ENCODE measurements at places on chromosomes 2 and 18.

DNA sequence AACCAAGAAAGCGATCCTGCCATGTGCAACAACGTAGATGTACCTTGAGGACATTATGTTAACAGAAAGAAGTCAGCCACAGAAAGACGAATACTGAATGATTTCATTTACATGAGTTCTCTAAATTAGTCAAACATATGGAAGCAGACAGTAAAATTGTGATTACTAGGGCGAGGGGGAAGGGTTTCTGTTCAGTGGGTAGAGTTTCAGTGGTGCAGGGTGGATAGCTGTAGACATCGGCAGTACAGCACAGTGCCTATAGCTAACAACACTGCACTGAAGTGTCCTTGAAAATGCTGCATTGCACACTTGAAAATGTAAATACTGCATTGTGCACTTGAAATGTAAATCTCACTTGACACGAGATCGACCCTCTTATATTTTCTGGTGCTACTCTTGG lies 275.3 kb downstream of the GALR1 start:
- no peak for DNase-seq

DNA sequence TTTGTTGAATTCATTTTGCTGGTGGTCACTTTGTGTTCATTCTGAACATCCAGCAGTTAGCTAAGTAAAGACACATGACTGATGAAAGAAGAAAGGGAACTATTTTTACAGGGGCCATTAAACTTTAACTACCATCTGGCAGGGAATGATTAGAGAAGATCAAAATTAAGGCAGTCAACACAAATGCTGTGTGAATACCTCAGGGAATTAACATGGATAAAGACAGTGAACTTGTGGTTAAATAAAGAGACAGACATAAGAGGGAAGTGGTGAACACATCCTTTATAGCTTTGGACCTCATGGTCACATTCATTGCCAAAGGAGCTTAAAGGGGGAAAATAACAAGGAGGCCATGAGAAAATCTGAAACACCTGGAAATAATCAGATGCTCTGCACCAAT lies 52.6 kb upstream of the ATP5MC3 start:
- peak; percentile 37 for DNase-seq

- DNase-seq, result no peak
Observed at GRCh38 chr2:74205596-74205995, 7.2 kb downstream of the MTHFD2 start.

GRCh38 chr2:151459358-151459757 lies 49.7 kb downstream of the RIF1 start:
- DNase-seq, result peak; percentile 22

DNA sequence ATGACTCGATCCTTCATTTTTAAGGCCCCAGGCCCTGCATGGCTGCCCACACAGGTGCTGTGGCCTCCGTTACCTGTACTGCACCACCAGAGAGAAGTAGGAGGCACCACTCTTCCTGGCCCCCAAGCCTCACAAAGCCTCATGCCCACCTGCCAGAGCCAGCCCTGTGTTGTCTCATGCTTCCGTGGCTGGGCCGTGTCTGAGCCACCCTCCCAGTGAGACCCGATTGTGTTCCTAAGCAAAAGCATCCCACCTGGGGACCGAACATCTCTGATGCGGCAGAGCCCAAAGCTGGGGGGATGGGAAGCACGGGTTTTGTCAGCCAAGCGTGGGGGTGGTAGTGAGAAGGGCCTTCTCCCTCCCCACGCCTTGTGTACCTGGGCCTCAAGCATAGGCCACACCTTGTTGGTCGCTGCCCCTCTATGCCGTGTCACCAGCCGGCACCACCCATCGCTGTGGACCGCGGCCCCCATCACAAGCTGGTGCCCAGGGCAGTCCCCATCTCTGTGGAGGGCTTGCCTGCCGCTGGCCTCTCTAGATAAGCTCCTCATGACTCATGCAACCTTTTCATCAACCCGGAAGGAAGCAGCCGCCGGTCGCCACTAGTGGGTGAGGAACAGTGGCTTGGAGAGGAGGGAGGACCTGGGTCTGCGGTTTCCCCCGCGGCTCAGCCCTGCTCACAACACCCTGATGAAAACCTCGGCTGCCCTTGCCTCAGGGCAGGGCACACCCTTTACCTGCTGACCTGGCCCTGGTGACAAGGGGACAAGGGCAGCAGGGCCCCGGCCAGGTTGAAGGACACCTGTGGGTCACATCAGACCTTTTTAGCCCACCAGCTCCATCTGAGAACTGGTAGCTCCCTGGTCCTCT lies 2.7 kb upstream of the RNPEPL1 start:
- DNase-seq, result peak; percentile 30

DNA sequence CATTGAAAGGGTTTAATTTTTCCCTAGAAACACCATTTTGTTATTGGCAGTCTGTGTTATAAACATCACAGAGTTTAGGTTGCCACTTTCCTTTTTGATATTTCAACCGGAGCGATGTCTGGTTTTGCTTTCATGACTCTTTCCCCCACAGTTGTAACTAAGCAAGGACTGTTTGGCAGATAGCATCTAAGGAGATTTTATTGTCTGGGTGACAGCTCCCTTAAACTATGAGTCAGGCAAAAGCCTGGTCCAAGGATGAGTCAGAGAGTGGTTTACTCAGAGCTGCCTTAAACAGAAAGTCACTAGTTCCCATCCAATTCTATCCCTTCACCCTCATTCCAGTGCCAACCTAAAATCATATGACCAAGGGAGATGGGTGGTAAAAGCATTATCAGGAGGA lies 341.6 kb upstream of the VWC2L start:
- peak; percentile 92 for DNase-seq

GRCh38 chr18:2855560-2856350 lies 8.9 kb downstream of the EMILIN2 start:
- DNase-seq, result no peak

- peak; percentile 98 for DNase-seq
Observed at GRCh38 chr2:65366595-65367125, 65.7 kb downstream of the SPRED2 start.

- no peak for DNase-seq
Observed at GRCh38 chr2:135954020-135954601, 31.3 kb downstream of the DARS1 start.

- DNase-seq, result no peak
Observed at GRCh38 chr2:129912871-129913694, 66.4 kb upstream of the RAB6C start.

DNA sequence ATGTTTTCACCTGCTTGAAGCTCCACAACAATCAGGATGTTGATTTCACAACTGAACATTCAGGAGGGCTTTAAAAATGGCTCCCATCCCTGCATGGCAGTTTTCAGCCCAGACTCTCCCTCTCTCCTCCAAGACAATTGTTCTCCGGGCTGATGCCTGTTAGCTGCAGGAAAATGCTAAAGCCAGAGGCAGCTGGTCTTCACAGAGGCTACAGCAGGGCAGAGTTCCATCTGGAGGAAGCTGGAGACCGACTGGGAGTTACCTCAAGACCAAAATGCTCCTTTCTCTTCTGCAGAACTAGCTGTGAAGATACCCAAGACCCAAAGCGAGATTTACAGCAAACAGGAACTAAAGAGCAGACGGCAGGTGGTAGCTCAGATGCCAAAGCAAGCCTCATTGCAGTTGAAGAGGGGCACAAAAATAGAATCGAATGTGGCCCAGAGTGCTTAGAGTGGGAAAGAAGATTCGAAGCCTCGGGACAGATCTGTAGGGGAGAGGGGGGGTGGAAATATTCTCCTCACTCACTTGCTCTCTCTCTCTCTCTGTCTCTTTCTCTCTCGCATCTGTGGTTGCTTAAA lies 423.6 kb downstream of the ZNF521 start:
- no peak for DNase-seq

- DNase-seq, result peak; percentile 81
Observed at GRCh38 chr18:3129053-3129864, 90.5 kb downstream of the MYOM1 start.

DNA sequence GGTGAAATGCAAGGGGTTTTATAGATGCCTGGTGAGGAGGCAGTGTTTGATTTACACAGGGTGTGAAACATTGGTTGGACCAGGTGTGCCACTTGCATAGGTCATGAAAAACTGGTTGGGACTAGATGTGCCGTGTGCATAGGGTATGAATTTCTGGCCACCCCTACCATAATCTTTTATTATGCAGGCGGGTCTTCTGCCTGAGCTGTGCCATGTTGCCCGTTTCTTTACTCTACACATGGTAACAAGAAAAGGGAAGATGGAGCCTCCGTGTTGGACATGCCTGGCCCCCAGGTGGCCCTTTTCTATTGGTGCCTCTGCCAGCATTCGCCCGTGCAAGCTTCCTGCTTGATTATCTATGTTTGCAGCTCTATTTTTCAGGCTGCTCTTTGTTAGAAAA lies 805.4 kb downstream of the TRIB2 start:
- no peak for DNase-seq
